ENCODE measurements at places on chromosomes 6 and 20.
A peak's percentile ranks its signal among the peaks of the same experiment; 100 is the strongest.

DNA sequence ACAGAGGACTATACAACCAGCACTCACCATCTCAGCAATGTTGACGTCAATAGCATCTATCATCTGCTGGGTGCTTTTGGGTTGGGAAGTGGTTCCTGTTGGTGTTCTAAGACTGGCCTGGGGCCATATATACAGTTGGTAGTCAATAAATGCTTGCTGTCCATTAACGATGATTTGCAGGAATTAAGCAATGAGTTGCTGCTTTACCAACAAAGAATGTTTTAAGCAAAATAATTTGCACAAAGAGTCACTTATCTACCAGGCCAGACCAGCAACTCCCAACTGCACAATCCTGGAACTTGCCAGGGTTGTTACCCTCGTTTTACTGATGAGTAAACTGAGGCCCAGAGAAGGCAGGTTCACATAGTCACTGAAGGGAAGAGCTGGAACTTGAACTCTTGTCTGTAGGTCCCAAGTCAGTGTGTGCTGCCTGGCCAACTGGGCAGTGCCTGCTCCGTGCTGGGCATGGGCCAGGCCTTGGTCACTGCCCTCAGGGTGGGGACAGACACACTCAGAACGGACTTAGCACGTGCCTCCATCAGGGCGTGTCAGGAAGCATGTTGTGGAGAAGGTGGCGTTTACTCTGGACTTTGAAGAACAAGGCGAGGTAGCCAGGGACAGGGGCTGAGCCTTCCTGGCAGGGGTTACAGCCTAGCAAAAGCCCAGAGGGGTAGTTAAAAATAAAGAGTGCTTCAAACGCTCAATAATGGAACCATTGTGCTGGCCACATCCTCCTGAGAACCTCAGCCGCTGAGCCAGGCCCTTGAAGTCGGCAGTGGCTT, 2.5 kb upstream of the SRC start:
- DNase-seq: no peak

DNA sequence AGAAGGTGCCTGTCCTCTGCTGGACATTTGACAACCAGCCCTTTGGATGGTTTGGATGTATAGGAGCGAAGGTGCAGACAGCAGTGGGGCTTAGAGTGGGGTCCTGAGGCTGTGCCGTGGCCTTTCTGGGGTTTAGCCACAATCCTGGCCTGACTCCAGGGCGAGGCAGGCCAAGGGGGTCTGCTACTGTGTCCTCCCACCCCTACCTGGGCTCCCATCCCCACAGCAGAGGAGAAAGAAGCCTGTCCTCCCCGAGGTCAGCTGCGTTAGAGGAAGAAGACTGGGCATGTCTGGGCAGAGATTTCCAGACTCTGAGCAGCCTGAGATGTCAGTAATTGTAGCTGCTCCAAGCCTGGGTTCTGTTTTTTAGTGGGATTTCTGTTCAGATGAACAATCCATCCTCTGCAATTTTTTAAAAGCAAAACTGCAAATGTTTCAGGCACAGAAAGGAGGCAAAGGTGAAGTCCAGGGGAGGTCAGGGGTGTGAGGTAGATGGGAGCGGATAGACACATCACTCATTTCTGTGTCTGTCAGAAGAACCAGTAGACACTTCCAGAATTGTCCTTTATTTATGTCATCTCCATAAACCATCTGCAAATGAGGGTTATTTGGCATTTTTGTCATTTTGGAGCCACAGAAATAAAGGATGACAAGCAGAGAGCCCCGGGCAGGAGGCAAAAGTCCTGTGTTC, 1.3 kb upstream of the CDKN1A start:
- no peak for DNase-seq

- DNase-seq: no peak
These were observed 244.6 kb downstream of the HAO1 start for GRCh38 chr20:7695635-7696034.

- DNase-seq: no peak
These were observed 109.8 kb downstream of the JARID2 start for GRCh38 chr6:15355683-15356099.

GRCh38 chr6:10460096-10460495, 45.2 kb upstream of the TFAP2A start:
- DNase-seq: no peak

DNA sequence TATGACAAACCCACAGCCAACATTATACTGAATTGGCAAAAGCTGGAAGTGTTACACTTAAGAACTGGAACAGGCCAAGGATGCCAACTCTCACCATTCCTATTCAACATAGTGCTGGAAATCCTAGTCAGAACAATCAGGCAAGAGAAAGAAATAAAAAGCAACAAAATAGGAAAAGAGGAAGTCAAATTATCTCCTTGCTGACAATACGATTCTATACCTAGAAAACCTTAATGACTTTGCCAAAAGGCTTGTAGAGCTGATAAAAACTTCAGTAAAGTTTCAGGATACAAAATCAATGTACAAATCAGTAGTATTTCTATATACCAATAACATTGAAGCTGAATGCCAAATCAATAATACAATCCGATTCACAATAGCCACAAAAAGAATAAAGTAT, 32.4 kb downstream of the OR5V1 start:
- DNase-seq: no peak

- no peak for DNase-seq
These were observed 95.2 kb downstream of the PLCB1 start for GRCh38 chr20:8227293-8227692.

- no peak for DNase-seq
These were observed 14.1 kb downstream of the BNIP5 start for GRCh38 chr6:36322591-36322990.

- DNase-seq: no peak
These were observed 97.1 kb upstream of the CEP85L start for GRCh38 chr6:118748311-118749062.

- DNase-seq: no peak
These were observed 36.9 kb upstream of the SLC16A10 start for GRCh38 chr6:111050261-111051023.

DNA sequence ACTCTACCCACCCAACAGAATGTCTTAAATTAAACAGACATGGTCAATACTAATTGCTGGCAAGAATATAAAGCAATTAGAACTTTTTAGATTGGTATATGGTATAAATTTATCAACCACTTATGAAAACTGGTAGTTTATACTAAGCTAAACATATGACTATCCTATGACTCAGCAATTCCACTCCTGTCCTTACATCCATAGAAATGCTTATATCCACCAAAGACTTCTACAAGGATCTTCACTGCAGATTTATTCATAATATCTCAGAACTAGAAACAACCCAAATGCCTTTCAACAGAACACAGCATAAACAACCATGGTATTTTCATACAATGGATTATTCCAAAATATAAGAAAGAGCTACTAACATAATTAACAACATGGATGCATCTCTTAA, 4.6 kb downstream of the ZNF184 start:
- DNase-seq: no peak

- peak; percentile 17 for DNase-seq
These were observed 340.4 kb downstream of the CDC5L start for GRCh38 chr6:44727651-44728630.

- DNase-seq: no peak
These were observed 25.5 kb upstream of the PLCB4 start for GRCh38 chr20:9043364-9043763.

GRCh38 chr6:163496205-163496604, 81.7 kb downstream of the QKI start:
- no peak for DNase-seq

GRCh38 chr20:44264287-44264686, 17.2 kb downstream of the GDAP1L1 start:
- no peak for DNase-seq

DNA sequence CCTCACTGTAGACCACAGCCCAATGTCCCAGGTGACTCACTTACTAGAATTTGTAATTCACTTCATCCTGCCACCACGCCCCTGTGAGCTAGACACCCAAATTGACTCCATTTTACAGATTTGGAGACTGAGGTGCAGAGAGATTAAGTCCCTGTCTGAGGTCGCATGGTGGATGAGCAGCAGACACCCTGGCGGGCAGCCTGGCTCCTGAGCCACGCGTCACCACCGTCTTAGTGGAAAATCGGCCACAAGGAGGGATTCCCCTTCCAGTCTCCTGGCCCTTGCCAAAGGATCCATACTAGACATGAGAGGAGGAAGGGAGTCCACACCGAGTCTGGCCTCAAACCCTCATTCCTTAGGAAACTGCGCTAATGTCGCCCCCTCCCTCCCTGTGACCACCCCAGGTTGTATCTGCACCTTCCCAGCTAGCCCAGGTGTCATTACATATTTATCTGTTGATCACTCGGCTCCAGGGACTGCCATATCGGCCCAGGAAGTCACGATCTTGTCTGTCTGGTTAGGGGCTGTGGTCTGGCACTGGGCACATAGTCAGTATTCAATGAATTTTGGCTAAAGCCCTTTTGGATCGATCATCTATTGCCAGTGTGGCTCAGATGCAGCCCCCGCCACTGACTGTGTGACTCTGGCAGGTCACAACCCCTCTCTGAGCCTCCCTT, 25.7 kb upstream of the PTGIS start:
- DNase-seq: peak; percentile 72

All from stimulated activated CD8-positive, alpha-beta memory T cell treated with anti-CD3 and anti-CD28 coated beads, Interleukin-4, amount 100 ng/mL, for 48 hours (primary cell).